Stimulated activated CD8-positive, alpha-beta memory T cell treated with anti-CD3 and anti-CD28 coated beads, Interleukin-7, amount 100 ng/mL, for 1 hour (primary cell): ENCODE measurements at places on chromosomes 11 and 22.

DNA sequence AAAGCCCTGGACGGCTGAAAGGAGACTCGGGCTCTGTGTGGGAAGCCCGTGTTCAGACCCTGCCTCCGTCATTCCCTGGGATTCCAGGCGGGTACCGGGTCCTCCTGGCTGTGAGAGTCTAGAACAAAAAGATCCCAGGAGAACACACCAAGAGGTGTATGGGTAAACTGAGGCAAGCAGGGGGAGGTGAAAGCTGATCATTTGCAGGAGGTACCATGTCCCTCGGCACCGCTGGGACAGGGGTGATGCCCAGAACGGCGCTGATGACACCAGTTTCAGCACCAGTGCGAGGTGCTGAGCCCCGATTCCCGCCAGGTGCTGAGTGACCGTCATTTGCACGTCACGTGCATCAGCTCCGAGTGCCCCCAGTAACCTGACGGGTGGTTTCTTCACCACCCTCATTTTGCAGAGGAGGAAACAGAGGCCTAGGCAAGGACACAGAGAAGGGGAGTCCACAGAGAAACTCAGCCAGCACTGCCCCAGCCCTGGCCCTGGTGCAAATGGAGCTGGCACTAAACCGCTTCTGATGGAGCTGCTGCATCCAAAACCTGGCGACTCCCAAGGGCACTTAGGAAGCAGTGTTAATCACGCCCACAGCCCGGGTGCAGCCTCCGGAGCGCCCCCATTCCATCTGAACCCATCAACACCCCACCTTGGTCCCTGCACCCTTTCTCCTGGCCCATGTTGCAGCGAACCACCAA is 16.8 kb downstream of the MACROD1 start:
- DNase-seq, result no peak

- DNase-seq, result no peak
Observed at GRCh38 chr11:15161790-15162189, 47.1 kb downstream of the INSC start.

DNA sequence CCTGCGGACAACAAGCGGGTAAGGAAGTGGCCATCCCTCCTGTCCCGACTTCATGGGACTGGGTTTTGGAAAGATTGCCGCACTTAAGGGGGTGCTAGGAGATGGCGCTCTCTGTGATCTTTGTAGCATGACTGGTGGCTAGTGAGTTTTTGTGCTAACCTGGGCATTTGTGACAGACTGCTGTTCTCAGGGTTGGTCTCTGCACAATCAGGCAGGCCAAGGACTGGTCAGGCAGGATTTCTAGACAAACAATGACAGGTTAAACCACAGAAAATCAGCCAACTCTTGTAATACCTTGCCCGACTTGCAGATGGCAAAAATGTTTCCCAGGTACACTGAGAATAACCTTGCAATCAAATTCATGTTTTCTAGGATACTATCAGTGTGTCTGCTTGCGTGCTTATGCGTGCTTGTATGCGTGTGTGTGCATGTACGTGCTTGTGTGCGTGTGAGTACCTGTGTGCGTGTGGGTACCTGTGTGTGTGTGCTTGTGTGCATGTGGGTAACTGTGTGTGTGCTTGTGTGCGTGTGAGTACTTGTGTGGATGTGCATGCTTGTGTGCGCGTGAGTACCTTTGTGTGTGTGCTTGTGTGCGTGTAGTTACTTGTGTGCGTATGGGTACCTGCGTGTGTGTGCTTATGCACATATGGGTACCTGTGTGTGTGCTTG is 25.6 kb upstream of the SORL1-AS1 start:
- DNase-seq, result no peak

GRCh38 chr22:35664955-35665587 is 16.8 kb downstream of the APOL6 start:
- DNase-seq, result no peak

DNA sequence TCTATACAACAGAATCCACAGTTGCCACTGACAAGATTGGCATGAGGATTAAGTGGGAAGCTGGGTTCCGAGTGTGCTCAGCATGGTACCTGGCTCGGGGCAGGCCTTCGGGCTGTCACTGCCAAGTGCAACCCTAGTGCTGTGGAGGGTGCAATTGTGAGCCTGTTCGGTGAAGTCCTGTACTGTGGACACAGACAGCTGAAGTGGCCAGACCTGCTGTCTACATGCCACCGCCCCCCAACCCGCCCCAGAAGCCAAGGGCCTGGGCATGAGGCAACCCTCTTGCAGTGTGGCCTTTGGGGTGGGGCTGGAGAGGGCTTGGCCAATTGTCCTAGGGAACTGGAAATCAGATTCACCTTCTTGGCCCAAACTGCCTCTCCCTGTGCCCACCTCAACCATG is 15.6 kb upstream of the SHISAL1 start:
- DNase-seq, result no peak

GRCh38 chr11:7019500-7020182 is 505 bp downstream of the ZNF214 start:
- no peak for DNase-seq

DNA sequence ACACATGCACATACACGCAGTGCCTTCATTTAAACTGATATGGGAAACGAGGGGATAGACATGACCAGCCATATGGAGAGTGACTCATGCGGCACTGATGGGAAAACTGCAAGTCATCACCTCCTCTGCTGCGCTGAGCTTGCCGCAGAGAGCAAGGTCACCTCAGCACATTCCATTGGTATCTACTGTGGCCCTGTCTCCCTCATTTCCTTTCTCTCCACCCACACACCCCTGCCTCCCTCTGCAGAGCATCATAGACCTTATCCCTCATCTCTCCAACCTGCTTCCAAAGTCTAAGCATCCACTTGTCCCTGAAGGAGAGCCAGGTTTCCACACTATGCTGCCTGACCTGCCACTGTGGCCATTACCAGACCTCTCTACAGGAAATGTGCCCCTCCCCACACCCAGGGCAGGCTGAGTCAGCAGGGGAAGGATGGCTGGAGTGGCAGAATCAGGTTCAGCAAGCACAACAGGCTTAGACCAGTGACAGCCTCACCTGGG is 116.9 kb upstream of the SNX19 start:
- DNase-seq, result no peak

DNA sequence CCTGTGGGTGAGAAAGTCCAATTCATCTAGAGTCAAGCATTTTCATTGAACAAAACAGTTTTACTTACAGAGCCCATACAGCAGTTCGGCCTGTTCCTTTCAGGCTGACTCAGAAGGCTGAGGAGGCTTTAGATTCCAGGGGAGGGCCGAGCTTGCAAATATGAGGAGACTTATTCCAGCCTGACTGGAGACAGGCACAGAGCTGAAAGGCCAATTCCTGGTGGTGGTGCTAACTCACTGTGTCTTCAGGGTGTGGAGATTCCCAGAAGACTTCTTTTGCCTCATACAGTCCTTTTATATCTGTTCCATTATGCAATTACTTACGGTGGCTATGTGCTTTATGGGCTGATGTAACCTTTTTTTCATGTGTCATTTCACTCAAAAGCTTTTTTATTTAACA is at the start of gene OR51E2:
Gene OR51E2, minus strand, starts transcription at position 269 of the 400 bp plus-strand sequence. CDS start 15,142 bp downstream, outside the sequence.
- no peak for DNase-seq

- DNase-seq, result no peak
Observed at GRCh38 chr22:48960576-48960975, 867.1 kb downstream of the BRD1 start.

DNA sequence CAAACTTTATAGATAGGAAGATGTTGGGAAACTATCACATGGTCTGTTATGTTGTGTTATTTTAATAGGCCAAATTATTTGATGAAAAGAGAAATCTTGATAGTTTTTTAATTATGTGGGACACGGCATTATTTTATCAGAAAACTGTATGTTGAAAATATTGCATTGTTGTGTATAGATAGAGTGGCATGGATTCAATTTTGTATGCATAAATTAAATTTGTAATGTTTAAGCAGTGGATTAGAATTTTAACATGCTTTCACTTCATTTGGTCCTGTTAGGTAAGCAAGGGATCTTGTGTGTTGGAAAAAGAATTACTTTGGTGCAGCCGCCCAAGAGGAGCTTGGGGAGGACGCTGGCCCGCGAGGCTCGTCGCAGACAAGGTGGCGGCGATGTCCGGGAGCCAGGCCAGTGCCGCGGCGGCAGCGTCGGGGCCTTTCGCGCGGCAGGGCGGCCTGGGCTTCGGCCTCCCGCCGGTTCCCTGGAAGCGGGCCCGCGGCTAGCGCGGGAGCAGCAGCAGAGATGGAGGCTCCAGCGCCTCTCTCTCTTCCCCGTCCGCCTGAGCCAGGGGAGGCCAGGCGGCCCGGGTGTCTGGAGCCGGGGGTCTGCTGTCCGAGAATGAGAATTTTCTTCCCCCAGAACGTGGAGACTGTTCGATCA is 82.7 kb downstream of the GGT1 start:
- DNase-seq, result no peak

DNA sequence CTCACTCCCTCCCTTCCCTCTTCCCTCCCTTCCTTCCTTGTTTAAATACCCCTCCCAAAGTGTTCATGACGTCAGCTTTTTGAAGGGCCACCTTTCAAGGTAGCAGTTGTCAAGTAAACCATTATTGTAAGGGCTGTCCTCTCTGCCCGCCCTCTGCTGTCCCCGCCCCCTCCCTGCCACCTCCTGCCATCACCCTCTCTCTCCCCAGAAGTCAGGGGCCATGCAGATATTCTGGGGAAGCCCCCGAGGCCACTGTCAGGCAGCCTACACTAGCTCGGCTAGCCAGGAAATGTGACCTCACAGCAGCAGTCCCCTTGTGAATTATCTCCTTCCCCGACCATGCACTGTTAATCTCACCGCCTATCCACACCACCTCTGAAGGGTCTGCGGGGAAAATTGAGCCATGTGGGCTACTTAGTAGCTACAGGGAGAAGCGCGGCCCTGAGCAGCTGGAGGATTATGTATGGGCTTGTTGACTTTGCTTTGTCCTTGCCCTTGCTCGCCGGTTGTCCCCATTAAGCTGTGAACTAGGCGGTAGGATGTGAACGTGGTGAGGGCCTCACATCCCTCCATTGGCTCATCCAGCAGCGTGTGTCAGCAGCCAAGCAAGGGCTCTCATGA is 42.1 kb upstream of the ATXN10 start:
- no peak for DNase-seq

- DNase-seq, result no peak
Observed at GRCh38 chr22:38078046-38078840, 5.7 kb downstream of the SLC16A8 start.

GRCh38 chr11:133951327-133952198 is 5.2 kb downstream of the IGSF9B start:
- DNase-seq, result no peak

GRCh38 chr11:112465433-112466024 is 204.9 kb upstream of the PLET1 start:
- no peak for DNase-seq

- no peak for DNase-seq
Observed at GRCh38 chr22:32745996-32746322, 55.5 kb upstream of the TIMP3 start.

DNA sequence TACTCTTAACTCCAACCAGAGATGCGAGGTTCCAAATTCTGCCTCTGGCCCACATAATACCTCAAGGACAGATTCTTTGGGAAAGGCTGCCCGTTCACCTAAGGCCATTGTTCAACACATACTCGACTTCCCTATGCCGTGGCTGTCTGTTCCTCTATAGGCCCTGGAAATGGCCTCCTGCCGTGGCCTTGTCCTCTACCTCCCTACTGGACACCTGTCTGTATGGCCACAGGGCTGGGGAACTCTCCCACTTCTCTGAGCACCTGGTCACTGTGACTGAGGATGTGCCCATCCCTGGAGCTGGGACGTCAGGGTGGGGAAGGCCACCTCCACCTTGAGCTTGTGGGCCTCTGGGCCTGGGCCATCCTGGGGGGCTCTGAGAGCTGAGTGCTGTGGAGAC is 340.5 kb upstream of the B3GAT1 start:
- DNase-seq, result no peak

- no peak for DNase-seq
Observed at GRCh38 chr22:29004647-29005371, 56.8 kb downstream of the C22orf31 start.

- DNase-seq, result no peak
Observed at GRCh38 chr11:126165757-126166156, 45.7 kb downstream of the RPUSD4 start.

DNA sequence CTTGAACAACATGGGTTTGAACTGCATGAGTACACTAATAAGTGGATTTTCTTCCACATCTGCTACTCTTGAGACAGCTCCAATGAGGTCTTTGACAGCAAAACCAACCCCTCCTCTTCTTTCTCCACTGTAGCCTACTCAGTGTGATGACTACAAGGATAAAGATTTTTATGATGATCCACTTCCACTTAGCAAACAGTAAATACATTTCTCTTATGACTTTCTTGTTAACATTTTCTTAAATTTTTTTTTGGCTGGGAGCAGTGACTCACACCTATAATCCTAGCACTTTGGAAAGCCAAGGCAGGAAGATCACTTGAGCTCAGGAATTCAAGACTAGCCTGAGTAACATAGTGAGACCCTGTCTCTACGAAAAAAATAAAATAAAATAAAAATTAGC is 9.9 kb upstream of the EIF4G2 start:
- DNase-seq, result no peak

- DNase-seq, result peak; percentile 99
Observed at GRCh38 chr11:62601372-62602140, at the start of gene MTA2. Gene MTA2 (minus strand): TSS chr11:62601865. CDS start chr11:62601450, 415 bp downstream.

DNA sequence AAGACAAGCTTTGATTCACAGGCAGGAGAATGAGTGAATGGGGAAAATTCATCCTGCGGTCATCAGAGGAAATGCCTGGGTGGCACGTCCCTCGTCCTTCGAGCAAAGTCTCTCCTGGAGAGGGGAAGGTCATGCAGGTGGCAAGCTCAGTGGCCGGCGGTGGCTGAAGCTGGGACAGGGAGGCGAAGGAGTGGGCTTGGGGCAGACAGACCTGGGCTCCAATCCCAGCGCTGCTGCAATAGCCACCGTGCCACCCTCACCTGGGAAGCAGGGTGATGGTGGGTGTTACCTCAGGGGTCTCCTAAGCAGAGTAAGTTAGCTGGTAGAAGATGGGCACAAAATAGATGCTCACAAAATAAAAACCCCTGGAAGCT is 22.4 kb upstream of the CACNG2 start:
- no peak for DNase-seq

DNA sequence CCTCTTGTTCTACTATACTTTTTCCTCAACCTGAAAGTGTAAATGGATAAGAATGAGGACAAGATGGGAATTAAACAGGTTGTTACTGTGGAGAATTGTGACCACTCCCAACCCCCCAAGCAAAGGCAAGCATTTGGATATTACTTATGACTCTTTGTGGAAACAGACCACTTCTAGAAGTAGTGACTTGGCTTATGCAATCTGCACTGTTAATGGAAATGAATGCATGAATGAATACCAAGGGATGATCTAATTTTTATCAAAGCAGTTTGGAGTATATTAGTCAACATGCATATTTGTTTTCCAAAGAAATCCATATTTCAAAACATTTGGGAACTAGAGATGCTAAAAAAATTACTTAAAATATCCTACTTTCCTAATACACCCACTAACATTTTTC is 35.3 kb downstream of the AMOTL1 start:
- no peak for DNase-seq

GRCh38 chr22:49789289-49790141 is 38.2 kb downstream of the BRD1 start:
- no peak for DNase-seq

GRCh38 chr11:1317432-1317831 is 8.0 kb upstream of the TOLLIP start:
- DNase-seq, result no peak

- DNase-seq, result no peak
Observed at GRCh38 chr11:62353841-62354240, 16.6 kb downstream of the ASRGL1 start.

GRCh38 chr11:47571895-47572294 is 6.5 kb downstream of the PTPMT1 start:
- DNase-seq, result no peak

GRCh38 chr11:12150831-12151382 is 40.5 kb downstream of the MICAL2 start:
- no peak for DNase-seq
